Left ventricle myocardium superior (tissue), 1 donor: ENCODE measurements at places on chromosomes 11 and 22. TPM values are rescaled to one million over a fixed set of nuclear protein-coding genes. Genes with fewer than 3 reads are reported as not detected.

The HSPB2 gene
- total RNA-seq: 37.0 TPM

The SLC17A6 gene
- total RNA-seq: not detected

The RHOG gene
- total RNA-seq: 18.6 TPM

DNA sequence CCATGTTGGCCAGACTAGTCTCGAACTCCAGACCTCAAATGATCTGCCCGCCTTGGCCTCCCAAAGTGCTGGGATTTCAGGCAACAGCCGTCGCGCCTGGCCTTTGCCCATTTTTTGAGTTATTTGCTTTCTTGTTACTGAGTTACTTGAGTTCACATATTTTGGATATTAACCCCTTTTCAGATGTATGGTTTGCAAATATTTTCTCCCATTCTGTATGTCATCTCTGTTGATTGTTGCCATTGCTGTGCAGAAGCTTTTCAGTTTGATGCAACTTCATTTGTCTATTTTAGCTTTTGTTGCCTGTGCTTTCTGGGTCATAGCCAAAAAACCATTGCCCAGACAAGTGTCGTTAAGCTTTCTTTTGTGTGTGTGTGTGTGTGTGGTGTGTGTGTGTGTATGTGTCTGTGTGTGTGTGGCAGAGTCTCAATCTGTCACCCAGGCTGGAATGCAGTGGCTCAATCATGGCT lies 6.8 kb downstream of the TSGA10IP start:
- DNase-seq: no peak

DNA sequence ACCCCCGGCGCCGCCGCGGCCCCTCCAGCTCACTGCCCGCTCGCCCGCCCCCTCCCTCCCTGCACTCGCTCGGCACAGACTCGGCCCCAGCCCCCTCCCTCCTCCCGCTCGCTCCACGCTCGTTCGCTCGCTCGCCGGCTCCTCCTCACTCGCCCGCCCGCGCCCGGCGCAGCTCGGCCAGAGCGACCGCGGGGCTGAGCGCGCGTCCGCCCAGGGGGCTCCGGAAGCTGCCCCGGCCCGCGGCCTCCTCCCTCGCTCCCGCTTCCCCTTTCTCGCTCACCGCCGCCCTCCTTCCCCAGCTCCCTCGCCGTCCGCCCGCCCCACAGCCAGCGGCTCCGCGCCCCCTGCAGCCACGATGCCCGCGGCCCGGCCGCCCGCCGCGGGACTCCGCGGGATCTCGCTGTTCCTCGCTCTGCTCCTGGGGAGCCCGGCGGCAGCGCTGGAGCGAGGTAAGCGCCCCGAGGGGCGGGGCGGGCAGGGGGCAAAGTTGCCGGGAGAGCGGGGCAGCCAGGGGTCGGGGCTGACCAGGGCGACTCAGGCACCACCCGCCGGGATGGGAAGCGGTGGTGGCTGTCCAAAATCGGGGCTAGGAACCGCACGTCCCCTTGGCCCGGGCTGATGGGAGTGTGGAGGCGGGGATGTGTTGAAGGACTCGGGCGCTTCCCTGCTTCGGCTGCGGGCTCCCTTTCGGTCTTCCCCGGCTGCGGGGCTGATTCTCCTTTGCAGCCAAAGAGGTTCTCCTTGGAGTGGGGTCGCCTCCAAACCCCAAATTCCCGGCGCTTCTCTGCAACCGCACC lies at the start of gene SEZ6L:
Gene SEZ6L, plus strand, starts transcription at position 148 of the 797 bp plus-strand sequence. Its CDS starts 208 bp downstream, at position 356.
- DNase-seq: peak; percentile 36

DNA sequence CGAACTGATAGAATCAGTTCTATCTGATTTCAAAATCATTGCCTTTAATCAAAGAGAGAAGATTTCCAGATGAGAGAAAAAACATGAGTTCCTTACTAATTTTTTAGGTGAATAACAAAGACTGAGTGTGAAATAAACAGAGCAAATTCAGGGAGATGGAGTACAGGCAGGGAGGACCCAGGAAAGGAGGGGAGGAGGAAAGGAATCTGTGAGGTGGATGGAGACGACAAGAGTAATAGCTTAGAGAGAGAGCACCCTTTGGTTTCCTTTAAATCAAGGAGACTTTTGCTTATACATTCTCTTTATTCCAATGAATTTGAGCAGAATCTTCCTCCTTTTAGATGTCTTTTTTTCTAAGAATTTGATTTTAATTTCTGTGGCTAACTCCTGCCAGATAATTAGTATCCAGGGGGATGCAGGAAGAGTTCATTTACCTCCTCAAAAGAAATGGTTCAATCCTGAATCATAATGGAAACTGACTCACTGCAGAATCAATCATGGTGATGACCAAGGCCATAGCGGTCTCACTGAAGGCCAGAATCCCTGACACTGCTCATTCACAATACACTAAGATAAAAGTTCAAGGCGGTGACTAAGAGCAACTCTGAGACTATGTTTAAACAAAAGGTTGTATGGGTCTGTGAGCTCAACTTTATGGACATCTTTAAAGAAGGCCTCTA lies 234.0 kb upstream of the ZC3H12C start:
- DNase-seq: no peak

DNA sequence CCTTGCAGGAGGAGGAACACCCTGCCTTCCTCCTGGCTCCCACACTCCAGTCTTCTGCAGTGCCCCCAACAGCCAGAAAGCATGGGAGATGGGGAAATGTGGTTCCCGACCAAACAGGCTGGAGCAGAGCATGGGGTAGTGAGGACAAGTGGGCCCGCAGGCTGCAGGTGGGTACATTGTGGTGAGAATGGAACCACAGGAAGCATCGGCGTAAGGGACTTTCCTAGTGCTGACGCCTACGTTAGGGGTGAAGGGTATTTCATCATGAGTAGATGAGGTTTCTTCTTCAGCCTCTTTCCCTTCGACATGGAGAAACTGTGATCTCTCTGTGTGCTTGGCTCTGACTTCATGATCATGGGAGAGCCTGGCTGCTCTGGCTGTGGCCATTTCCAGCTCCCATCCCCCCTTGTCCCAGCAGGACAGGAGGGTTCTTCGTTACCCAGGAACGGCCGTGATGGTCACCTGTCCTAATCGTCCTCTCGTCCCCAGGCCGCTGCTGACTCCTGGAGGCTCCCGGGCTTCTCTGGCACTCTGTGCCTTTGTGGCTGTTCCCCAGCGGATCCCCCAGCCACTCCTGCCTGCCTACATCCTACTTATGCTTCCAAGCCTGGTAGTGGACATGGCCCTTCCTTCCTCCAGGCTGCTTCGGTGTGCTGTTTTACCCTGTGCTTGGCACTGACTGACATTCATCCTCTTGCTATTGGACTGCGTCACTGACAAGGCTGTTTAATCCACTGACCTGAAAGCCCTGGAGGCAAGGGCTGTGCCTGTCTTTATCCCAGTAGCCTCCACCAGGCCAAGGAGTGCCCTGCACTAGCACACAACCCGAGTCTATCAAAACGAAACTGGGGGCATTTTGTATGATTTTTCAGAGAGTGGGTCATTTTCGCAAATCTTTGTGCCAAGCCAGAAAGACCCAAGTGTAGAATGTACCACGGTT lies 65.2 kb upstream of the CECR2 start:
- no peak for DNase-seq

DNA sequence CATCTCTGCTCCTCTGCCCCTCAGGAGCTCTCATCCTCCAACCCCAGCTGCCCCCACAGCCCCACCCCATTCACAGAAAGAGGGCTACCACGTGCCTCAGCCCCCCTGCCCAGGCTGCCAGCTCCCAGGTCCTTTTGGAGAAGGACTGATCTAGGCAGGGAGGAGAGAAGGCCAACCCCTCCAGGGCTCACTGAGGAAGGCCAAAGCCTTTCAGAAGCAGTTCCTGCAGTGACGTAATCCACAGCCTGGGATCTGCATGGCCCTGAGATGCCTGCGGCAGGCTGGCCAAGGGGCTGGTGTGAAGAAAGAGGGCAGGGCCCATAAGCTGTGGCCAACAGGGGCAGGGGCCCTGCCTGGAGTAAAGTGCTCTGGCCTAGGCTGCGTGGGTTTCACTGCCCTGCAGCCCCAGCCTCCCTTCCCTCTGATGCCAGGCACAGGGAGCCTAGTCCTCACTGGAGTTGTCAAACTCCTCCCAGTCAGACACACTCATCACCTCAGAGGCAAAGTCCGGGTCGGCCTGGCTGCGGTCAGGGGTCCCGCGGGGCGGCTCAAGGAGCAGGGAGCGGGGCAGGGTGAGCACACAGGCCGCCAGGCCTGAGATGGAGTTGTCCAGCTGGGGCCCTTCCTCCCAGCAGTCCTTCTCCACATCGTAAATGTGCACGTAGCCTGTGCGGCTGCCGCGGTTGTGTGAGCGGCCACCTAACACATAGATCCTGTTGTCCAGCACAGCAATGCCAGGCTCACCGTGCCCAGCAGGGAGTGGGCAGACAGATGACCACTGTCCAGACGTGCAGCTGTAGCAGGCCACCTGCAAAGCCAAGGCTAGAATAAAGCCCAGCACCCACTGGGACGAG lies 4.2 kb upstream of the SCARF2 start:
- peak; percentile 43 for DNase-seq

DNA sequence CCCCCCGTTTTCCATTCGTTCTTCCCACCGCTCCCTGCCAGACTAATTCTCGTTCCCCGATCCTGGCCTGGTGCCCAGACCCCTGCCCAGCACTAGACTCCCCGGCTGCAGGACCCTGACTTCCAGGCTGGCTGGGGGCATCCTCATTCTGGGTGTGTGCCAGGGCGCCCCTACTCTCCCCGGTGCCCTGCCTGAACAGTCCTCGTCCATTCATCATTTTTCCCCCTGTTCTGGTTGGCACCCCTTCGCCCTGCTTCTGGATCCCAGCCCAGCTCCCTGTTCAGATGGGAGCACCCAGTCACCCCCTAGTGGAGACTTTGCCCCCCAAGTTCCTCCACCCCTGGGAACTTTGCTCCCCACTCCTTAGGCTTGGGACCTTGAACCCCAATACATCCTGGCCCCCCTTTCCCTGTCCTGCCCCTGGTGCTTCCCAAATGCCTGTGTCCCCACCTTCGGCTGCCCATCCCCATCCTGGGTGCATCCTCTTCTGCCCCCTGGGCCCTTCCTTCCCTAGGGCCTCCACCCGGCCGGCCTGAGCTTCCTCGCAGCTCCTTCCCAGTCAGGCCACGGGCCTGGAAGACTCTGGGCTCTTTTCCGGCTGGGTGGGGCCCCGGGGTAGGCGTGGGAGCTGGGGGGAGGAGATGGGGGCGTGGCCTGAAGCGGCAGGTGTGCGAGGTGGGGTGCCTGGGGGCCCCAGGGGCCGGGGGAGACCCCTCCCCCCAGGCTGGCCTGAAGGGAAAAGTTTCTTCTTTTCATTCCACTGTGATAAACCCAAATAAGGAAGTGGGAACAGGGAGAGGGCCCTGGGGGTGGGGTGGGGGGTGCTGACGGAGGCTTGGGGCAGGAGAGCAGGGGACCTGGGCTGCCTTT lies 908 bp downstream of the PLCB3 start:
- peak; percentile 68 for DNase-seq

- no peak for DNase-seq
Observed at GRCh38 chr22:17753401-17753989, 20.8 kb downstream of the BID start.

DNA sequence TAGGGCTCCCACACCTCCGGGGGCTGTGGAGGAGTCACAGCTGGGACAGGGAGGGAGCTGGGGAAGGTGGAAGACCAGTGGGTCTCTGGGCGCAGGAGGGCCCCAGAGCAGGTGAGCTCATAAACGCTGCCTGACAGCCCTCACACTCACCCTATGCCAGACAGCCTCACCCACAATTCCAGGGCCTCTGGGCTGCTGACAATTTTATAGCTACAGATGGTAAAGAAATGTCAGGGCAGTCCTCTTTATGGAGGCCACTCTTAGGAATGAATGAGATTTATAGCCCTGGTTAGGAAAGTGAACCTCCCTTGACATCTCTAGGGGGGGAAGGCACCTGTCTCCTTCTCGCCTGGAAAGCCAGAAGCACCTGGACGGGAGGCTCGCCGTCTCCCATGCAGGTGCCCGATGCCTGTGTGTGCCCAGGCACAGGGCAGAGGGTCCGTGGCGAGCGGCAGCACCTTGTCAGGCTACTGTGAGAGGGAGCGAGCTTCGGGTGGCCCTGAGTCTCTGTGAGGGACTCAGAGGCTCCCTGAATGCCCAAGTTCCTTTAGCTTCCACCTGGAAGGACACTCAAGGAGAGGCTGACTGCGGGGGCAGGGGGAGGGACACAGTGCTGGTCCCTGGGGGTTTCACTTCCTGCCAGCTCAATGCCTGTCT lies 39.9 kb downstream of the IGSF9B start:
- no peak for DNase-seq

- no peak for DNase-seq
Observed at GRCh38 chr11:29448246-29448877, 568.5 kb downstream of the KCNA4 start.

DNA sequence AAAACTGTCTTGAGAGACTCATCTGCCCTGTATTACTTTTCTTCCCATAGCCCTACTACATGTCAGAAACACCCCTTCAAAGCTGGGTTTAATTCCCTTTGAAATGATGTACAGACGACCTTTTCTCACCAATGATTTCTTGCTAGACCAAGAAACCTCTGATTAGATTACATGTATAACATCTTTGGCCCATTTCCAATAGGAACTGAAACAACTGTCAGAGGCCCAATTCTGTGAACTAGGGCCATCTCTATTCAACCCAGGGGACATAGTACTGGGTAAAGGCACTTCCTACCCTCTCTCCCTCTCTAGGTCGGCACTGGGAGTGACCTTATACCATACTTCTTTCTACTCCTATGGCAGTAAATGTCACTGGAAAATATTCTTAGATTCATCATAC lies 19.4 kb downstream of the NPAT start:
- no peak for DNase-seq

GRCh38 chr11:57315491-57315890 lies 9.3 kb downstream of the TNKS1BP1 start:
- no peak for DNase-seq
